ENCODE measurements at places on chromosomes 6 and 20.
A peak's percentile ranks its signal among the peaks of the same experiment; 100 is the strongest.

DNA sequence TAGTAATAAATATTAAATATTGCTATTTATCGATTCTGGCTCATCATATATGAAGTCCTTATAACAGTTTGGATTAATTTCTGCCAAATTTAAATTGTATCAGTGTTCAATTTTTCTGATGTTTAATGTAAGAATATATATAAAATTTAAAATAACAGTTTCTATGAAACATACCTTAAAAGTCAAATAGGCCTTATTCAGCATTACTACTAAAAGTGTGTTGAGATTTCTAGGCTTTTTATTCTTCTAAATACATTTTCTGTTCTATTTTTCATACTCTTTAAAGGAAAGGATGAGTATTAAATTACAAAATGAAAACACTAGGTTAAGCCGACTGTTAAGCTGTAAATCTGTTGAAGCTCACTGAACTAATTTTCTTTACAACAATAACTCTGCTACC is 13.6 kb downstream of the PERP start:
- no peak for DNase-seq

GRCh38 chr6:29925727-29926412 is 16.5 kb upstream of the HLA-A start:
- DNase-seq = peak; percentile 26

DNA sequence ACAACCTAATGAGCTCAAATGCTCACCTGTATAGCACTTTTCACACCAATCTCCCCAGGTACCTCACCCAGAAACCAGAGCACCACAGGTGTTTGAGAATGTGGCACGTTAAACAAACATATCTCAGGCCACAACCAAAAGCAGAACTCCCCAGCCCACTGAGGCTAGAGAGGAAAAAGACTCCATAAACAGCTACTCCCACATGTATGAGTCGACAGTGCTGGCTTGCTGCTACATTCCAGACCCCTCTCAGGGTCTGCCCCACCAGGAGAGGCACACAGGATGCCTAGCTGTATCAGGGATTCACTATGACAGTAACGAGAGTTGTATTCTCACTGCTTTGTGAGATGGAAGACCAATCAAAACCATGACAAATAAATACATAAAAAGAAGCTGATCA is 242.6 kb upstream of the ARID1B start:
- DNase-seq = no peak

DNA sequence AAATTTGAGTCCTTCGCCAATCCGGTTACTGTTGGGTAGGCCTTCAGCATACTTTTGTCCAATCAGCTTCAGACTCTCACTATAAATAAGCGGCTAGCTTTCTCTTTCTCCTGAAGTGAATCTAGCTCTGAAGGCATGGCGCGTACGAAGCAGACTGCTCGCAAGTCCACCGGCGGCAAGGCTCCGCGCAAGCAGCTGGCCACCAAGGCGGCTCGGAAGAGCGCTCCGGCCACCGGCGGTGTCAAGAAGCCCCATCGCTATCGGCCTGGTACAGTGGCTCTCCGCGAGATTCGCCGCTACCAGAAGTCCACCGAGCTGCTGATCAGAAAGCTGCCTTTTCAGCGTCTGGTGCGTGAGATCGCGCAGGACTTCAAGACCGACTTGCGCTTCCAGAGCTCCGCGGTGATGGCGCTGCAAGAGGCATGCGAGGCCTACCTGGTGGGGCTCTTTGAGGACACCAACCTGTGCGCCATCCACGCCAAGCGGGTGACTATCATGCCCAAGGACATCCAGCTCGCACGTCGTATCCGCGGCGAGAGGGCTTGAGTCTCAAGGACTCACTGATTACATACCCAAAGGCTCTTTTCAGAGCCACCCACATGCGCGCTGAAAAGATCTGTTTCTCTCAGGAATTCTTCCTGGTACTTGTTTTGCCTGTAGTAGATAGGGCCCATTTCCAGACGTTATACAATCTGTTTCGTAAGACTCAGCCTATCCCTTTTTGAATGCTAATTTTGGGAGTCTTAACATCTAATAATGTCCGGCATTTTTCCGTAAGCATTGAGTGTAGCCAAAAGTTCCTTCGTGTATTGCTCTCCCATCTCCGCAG is 102.0 kb downstream of the OR2B2 start:
- peak; percentile 71 for DNase-seq

DNA sequence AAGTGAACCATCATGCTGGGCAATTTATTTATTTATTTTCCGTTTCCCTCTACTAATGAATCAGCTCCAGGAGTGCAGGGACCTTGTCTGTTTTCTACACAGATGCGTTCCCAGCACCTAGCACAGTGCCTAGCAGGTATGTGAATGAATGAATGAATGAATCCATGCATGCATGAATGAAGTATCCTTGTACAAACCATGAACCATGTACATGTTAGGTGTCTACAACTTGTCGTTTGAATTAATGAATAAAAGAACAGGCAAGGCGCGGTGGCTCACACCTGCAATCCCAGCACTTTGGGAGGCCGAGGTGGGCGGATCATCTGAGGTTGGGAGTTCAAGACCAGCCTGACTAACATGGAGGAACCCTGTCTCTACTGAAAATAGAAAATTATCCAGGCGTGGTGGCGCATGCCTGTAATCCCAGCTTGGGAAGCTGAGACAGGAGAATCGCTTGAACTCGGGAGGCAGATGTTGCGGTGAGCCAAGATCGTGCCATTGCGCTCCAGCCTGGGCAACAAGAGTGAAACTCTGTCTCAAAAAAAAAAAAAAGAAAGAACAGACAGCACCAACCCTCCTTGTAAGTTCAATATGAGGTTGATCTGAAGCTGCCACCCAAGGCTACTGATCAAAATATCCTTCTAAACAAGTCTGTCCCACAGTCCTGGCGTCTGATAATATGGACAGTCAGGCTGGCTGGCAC is 27.3 kb upstream of the SLC9A8 start:
- DNase-seq = no peak

DNA sequence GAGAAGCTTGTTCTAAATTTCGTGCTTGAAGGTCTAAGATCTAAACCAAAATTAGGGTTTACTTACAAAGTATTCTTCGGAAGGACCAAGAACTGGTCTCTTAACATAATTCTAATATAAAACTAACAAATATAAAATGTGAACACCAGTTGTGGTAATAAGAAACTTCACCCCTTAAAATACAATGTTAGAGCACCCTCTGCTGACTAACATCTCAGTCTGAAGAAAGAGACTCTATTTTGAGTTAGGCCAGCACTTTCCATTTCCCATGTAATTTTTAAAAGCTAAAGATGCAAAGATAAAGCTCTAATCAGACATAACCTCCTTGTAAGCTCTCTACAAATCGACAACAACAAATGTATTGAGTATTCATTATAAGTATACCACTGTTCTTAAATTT is 24.6 kb downstream of the ATG5 start:
- no peak for DNase-seq
